Glomerular endothelial cell (primary cell): ENCODE measurements at places on chromosomes 3 and 15. TPM values are rescaled to one million over a fixed set of nuclear protein-coding genes. Genes with fewer than 3 reads are reported as not detected.

DNA sequence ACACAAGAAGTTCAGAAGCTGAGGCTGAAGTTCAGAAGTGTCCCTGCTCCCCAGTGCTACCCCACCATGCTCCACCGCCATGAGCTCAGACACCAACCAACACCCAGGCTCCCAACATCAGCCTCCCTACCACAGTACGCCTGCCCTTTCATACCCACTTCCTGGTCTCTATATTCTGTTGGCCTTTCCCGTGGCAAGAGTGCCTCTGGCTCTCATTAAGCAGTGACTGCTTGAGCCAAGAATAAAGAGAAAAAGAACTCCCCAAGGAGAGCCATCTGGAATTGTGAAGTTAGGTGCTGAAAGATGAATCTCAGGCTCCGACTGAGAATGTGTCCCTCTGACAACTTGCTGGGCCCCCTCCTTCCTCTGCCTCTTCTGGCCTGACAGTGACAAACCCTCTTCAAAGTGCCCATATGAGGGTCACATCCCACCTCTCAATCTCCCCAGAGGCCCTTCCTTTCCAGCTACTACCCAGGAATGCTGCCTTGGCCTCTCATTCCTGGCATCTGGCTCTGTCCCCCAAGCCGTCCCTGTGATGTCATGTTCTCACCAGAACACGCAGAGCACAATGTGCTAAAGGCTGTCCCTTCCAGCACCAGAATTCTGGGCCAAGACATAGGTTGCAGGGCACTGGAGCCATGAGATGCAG, 306.8 kb downstream of the NTRK3 start:
- DNase-seq, result no peak

DNA sequence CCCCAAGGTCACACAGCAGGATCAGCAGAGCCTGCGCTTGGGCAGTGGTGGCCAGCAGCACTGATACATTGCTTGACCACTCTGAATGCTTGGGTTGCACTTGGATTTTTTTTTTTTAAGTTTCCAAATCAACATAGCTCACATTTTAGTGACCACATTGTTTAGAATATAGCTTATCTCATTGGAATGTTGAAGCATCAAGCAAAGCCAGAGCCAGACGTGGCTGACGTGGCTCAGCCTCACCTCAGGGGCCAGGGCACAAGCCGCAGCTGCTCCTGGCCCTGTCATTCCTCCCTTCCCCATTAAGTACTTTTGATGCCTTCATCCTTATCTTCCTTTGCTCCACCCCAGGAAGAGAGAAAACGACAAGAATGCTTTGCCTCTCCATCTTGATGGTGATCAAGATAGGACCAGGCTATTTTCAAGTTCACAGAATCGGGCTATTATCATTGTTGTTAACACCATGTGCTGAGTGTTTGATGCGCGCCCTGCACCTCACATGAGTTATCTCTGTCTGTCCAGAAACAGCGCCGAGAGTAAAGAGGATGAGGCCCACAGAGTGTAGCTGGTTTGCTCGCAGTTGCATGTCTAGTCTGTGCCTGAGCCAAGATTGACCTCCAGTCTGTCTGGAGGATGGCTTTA, 75.8 kb downstream of the AAGAB start:
- peak; percentile 67 for DNase-seq

DNA sequence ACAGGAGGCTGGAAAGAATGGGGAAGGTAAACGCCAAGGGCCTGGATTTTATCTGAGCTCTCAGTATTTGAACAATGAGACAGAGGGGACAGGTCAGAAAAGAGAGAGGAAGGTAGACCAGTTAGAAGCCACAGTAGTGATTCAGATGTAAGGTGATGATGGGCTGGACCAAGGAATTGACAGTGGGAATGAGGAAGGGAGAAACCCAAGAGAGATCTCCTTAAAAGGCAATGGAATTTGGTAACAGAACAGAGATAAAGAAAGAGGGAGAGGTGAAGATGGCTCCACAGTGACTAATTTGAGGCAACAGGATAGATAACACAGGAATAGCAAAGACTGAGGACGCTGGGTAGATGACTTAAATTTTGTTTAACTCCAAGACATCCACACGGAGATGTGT, 11.4 kb upstream of the HEG1 start:
- DNase-seq, result no peak

LCMT2 gene
- total RNA-seq, result 2.6 and 6.7 TPM in 2 replicates

- no peak for DNase-seq
Measured at GRCh38 chr3:143165211-143165610, 45.6 kb downstream of the CHST2 start.

SSUH2 gene
- total RNA-seq, result not detected in 2 replicates

TM4SF18 gene
- 148 and 184 TPM in 2 replicates for total RNA-seq

DNA sequence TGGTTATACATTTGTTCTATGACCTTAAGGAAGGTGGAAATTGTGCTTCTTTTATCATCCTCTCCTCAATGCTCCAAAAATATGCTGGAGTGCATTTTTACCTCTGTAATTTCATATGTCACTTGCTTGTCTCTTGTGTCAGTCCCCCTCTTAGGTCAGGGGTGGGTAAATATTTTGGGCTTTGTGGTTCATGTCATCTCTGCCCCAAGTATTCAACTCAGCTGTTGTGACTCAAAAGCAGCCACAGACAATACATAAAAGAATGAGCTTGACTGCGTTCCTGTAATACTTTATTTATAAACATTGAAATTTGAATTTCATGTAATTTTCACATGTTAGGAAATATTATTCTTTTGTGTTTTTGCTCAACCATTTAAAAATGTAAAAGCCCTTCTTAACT, 60.4 kb upstream of the SLC24A5 start:
- no peak for DNase-seq

IL17RE gene
- 0.39 and 1.3 TPM in 2 replicates for total RNA-seq

GRCh38 chr15:60389261-60390077, 8.3 kb downstream of the ANXA2 start:
- DNase-seq, result no peak

DNA sequence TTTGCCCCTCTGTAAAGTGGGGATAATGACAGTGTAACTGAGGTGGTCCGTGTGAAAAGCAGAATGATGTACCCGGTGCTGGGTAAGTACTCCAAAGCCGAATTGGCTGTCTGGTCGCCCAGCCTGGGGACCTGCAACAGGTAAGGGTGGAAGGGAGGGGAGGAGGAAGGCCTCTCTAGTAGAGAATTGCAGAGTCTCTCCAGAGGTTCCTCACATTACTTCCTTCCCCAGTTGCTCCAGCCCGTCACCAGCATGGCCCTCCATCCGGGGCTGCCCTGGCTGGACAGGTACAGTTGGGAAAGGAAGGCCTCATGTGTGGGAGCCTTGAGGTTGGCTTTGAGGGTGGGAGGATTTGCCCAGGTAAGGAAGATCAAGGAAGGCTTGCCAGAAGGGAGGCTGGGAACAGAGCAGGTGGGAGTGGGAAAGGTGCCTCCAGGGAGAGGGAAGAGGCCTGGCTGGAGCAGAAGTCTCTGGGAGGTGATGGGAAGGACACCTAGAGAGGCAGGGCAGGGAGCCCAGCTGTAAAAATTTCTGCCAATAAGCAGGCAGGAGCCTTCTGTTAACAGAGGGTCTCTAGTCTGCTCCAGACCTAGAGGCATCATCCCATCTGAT, 1.7 kb upstream of the PSTPIP1 start:
- no peak for DNase-seq

DNA sequence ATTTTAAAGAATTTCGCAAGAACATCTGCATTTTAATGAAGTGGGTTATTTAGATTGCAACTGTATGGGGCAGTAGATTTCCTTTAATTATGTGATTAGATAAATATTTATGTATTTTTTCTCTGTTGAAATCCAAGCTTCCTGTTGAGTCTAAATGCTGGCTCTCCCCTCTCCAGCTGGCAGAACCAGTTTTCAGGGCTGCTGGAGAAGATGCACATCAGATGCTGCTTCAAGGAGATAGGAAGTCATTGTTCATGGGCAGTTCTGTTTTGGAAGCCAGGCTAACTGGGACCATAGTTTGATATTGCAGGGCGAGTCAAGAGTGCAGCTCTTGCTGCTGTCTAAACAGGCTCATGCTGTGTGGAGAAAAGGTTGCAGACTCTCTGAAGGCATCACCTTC, 97.4 kb downstream of the SLC9A9 start:
- no peak for DNase-seq

GTF2E1 gene
- total RNA-seq, result 20.6 and 36.6 TPM in 2 replicates

DNA sequence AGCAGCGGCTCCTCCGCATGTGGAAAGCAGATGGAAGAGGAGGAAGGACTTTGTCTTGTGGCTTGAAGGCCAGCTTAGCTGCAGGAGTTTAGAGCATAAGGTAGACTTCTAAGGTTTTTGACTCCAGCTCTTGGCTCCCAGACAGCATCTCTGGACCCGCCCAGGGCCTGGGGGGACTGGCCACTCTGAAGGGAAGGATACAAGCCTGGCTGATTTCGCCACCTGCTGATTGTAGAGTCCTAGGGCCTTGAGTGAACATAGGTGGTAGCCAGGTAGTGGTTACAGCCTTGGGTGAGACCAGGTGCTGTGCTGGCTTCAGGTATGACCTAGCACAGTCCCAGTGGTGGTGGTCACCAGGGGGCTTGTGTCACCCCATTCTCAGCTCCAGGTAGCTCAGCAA, 48.4 kb upstream of the RPL35A start:
- no peak for DNase-seq

DNA sequence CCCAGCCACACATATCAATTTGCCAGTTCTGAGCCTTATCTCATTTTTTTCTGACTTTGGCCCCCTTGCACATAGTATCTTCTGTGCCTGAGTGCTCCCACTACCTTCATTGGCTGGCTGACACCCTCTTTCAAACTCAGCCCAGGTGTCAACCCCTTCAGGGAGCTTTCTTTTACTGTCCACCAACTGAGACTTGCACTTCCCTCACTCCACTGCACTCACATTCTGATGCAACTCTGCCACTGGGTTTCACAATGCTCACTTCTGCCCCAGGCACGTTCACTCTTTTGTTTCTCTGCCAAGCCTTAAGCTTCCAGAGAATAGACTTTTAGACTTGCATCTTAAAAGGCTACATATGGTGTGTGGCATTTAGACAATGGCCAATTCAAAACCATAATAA, 101.5 kb upstream of the CBLB start:
- DNase-seq, result no peak

CRYBG3 gene
- 14.8 and 22.3 TPM in 2 replicates for total RNA-seq

OGG1 gene
- total RNA-seq, result 16.7 and 17.5 TPM in 2 replicates

MRPS11 gene
- 28.9 and 54.1 TPM in 2 replicates for total RNA-seq

LMAN1L gene
- 0.64 TPM in 1 of 2 replicates, not detected in the other for total RNA-seq

- DNase-seq, result no peak
Measured at GRCh38 chr3:69817988-69818387, 78.7 kb downstream of the MITF start.

CMSS1 gene
- 9.6 and 12.4 TPM in 2 replicates for total RNA-seq

CLDN18 gene
- not detected in 2 replicates for total RNA-seq

WNT5A gene
- total RNA-seq, result 33.8 and 44.6 TPM in 2 replicates

POPDC2 gene
- total RNA-seq, result 1.3 and 1.6 TPM in 2 replicates

DNA sequence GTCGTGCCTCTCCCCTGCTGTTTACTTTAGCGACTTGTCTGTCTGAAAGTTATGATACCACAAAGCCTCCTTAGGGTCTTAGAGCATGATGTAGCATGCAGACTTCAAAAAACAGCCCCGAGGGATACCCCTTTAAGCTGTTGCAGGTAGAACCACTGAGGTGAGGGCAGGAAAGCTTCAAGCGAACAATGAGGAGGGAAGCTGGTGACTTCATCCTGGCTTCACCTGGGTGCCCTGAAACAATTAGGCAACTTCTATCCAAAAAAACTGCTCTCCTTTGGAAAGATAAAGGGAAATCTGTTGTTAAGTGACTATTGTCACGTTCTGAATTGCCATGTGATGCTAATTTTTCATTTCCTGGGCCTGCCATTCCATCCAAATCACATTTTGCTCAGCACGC, 231.6 kb downstream of the SOX2 start:
- DNase-seq, result no peak

GRCh38 chr3:186825294-186825821, 17.2 kb upstream of the ADIPOQ start:
- no peak for DNase-seq

DNA sequence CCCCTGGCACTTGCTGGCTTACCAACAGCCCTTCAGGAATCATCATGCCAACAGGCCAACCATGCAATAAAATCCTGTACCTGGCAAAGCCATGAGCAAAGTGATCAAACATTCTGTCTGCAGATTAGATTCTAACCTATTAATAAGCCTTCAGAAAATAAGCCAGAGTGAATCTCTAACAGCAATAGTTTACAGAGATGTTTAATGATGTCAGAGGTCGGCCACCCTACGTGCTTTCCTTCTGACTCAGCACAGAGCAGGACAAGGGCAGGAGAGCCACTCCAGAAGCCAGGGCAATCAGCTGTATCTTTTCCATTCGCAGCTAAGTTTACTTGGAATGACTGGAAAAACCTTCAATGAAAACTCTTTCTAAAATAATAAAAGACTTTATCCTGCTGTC, 13.1 kb downstream of the COL8A1 start:
- no peak for DNase-seq

- DNase-seq, result no peak
Measured at GRCh38 chr3:197468167-197468566, 87.6 kb downstream of the BDH1 start.

- no peak for DNase-seq
Measured at GRCh38 chr3:189212681-189213080, 40.9 kb downstream of the TPRG1 start.

DNA sequence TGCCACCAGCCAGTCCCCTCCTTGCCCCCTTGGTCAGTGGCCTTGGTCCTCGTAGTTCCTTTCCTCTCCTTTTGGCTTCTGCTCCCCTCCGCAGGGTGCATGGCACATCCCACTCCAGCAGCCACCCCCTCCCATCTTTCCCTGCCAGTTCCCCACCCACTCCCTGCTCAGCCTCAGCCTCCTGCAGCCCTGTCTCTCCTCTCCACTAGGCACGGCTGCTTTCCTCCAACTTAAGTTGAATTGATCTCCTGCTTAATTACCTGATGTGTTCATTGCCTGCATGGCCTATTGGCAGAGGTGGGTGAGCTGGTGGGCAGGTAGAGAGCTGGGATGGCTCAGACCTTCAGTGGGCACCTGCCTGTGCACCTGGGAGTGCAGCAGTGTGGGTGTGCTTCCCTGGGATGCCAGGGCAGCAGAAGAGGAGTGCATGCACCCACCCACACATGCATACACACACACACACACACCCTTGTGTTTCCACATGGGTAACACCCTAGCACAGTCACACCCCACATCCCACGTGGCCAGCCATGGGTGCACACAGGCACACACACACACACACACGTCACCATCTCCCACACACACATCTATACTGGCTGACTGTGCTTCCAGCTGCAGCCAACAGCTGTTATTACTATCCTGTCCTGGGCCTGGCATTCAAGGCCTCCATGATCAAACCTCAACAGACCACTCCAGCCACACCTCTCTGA, 30.9 kb downstream of the C3orf18 start:
- no peak for DNase-seq

AHSG gene
- not detected in 2 replicates for total RNA-seq

DNA sequence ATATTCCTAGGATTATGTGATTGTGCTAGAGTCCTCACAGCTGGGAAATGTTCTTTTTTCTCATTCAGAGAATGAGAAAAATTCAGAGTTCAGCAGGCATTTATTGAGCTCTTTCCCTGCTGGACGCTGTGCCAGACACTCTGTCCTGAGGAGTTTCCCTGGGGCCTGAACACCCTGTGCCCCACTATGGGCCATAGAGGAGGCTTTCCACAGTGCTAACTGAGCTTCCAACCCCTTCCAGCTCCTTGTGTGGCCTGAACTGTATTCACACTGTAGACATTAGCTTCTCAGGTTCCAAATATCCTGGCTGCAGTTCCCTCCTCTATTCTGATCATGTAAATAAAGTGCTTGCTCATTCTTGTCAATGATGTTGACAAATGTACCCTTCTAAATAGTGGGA, 10.0 kb downstream of the ABHD2 start:
- no peak for DNase-seq

GRCh38 chr15:29434280-29434679, 164.7 kb upstream of the NSMCE3 start:
- no peak for DNase-seq

ZNF80 gene
- not detected in 2 replicates for total RNA-seq

GRCh38 chr15:59797756-59798604, 108.9 kb upstream of the BNIP2 start:
- DNase-seq, result no peak

NMB gene
- total RNA-seq, result 6.1 TPM in 2 replicates

LSAMP gene
- total RNA-seq, result 2.1 and 12.9 TPM in 2 replicates
